HT1080 (cell line): ENCODE measurements at places on chromosomes 4 and X.

- DNase-seq = no peak
These were observed 108.1 kb upstream of the STOX2 start for GRCh38 chr4:183797011-183797444.

DNA sequence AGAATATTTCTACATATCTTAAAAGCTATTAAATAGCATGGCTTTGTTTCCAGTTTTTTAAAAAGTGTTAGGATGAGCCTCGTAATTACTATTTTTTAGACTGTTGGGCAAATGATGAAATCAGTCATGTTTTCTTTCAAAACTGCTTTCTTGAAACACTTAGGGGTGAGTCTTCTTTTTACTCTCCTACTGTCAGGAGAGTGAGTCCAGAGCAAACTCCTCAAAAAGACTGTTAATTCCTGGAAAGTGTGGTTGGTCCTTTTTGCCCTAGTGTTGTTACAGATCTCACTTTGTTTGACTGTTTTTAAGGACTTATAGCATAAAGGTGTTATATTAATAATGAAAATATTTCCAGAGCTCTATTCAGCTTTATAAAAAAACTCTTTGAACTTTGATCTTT lies 6.3 kb downstream of the GSTCD start:
- no peak for DNase-seq

DNA sequence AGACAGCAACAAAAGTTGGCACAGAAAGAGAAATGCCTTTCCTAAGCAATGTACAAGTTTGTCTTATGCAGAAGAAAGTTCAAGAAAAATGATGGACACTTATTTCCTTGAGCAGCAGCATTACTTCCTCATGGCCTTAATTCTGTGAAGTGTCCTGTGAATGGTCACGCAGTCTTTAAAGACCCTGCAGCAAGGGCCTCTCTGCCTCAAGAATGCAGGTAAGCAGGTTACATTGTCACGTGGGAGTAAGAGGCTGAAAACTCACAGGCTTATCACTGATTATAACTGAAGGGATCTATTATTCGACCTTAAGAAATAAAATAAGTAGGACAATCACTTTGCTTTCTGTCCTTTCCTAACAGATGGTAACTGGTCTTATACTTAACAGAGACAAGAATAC lies 109.1 kb downstream of the ATP8A1 start:
- DNase-seq = no peak

GRCh38 chrX:24335871-24336270 lies 22.0 kb upstream of the SUPT20HL2 start:
- no peak for DNase-seq

GRCh38 chr4:81052119-81053068 lies 21.9 kb downstream of the BMP3 start:
- peak; percentile 56 for DNase-seq

DNA sequence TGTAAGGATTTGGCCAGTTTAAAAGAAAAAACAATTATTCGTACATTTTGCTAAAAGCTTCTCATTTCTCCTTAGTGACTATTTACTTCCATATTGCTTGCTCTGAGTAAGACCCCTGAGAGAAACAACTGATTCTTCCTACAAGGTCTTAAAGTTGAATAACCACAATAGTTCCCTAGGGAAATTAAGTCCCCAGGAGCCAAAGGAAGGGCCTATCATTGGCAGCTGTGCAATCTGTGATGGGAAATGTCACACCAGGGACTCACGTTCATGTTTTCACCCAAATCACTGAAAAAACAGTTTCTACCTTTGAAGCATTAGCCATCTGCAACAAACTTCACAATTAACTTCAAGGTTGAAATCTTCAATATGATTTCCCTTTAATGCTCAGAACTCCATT lies 66.7 kb downstream of the JADE1 start:
- DNase-seq = no peak

- DNase-seq = no peak
These were observed 127.0 kb downstream of the COX18 start for GRCh38 chr4:72942565-72942964.

DNA sequence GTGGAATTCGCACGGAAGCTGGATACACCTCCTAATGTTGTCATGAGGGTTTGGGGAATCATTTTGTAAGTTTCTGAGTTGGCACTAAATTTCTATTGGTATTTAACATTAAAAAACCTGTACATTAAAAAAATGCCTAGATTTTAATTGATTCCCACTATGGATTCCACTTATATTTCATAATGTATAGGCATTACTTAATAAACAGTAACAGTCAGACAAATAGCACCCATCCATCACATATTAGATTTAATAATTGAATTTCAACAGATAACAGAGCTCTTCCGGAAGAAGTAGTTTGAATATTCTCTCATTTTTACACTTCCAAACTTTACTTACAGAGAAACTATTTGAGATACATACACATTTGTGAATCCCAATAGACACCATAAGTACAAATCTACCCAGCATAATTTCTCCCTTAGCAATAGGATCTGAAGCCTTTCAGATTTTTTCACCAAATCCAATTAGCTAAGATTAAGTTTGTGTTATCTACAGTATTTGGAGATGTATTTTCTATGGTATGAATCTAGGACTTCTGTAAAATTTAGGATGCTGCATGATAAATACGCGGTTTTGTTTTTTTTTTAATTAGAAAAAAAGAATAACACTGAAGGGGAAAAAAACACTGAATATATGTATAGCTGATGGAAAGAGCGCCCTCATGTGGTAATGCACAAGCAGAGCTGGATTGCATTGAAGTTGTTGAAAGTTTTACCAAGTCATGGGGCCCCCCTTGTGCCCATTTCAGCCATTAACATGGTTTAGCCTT lies 12.2 kb upstream of the ODAM start:
- peak; percentile 56 for DNase-seq

DNA sequence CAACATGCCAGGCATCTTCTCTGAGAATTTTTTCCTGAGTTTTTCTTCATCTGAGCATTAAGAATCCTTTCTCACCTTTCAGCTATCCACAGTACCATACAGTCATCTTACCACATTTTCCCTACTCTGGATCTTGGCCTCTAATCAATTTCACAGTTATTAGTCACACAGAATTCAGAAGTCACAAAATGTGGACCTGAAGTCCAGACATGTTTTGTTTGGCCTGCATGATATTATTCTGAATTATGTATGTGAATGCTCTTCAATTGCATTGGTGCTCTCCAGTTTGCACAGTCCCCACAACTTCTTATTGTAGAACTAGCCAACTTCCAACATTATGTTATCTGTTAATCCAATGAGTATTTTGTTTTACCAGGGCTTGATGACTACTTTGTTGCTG lies 102.3 kb upstream of the GRIA3 start:
- no peak for DNase-seq

DNA sequence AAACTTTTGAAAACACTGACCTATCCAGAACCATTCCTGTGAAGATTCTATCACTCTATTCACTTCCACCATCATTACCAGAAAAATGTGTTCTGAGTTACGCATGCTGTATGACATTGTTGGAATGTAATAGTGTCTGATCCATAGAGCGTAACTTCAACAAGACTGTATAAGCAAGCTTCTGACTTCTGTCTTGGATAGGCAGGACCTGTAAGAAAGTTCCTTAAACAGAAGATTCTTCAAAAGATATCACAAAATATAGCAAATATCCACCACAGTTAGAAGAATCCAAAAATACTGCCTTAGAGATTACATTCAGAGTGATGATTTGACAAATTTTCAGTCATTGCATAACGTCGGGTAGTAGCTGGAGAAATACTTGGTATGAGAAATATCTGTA lies 14.0 kb upstream of the SPOCK3 start:
- no peak for DNase-seq

GRCh38 chrX:140510306-140510676 lies 5.4 kb upstream of the SOX3 start:
- DNase-seq = no peak

- peak; percentile 86 for DNase-seq
These were observed 100.7 kb downstream of the EFNB1 start for GRCh38 chrX:68929332-68930150.

DNA sequence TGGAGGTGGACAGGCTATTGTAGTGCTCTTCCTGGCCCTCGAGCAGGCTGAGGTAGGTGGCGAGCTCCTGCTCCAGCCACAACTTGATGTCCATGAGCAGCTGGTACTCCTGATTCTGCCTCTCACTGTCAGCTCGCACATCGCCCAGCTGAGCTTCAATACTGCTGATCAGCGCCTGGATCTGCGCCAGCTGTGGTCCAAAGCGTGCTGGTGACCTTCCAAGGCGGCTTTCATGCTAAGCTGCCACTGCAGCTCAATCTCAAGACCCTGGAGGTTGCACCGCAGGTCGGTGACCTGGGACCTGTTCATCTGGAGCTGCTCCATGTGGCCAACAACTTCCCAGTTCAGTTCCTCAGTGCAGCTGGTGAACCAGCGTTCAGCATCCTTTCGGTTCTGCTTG lies 31.2 kb downstream of the LRIT3 start:
- DNase-seq = no peak

GRCh38 chr4:42638993-42639392 lies 17.9 kb downstream of the ATP8A1 start:
- DNase-seq = no peak

DNA sequence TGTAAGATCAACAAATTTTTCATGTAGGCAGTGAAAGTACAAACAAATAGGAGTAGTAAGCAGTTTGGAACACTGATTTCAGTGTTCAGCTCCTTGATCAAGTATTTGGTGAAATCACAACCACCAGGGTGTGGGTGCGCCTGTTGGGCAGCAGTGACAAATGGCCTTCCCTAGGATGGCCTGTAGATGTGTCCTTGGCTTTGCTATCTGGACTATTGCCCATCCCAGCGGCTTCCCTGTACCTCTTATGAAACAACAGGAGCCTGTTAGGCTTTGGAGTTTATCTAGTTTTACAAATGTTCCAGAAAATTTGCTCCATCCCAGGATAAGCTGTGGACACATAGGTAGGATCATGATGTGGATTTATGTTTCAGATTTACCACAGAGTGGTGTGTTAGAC lies 216.8 kb upstream of the FAT1 start:
- DNase-seq = no peak

DNA sequence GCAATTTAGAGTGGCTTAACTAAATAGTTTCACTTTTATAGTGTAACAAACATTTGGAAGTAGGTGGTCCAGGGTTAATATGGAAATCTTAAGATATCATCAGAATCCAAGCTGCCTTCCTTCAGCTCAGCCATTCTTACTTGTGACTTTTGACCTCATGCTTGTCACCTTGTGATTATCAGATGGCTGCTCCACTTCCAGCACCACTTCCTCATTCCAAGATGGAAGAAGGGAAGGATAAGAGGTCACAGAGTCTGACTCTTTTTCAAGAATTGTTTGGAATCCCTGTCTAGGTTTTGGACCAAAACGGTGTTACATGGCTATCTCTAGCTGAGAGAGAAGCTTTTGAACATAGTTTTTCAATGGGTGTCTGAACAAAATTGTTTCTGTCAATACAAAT lies 39.9 kb downstream of the MTTP start:
- no peak for DNase-seq

DNA sequence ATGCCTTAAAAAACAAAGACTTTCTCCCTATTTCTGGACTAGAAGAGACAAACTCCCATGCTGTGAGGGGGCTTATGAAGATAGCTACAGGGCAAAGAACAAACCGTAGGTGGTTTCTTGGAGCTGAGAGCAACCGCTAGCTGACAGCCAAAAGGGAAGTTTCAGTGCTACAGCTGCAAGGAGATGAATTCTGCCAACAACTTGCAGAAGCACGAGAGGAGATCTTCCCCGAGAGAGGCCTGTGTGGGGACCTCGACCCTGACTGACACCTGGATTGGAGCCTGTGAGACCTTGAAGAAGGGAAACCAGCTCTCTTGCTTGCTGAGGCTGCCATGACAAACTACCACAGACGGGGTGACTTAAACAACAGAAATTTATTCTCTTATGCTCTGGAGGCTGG lies 183.8 kb upstream of the VCX3A start:
- no peak for DNase-seq

DNA sequence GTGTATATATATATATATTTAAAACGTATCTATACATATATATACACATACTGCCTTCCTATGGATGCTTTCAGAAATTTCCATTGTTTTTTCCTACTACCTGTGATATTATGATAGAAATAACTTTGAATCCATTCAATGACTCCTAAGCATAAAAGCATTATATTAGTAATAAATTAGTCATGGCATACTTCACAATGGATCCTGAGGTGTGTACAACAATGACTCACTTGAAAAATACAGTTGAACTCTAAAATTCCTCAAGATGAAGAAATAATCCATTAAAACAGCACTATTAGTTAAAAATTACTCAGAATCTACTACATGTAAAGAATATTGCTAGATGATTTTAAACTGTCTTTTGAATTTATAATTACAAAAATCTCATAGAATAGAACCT lies 201.1 kb downstream of the STPG2 start:
- peak; percentile 34 for DNase-seq

DNA sequence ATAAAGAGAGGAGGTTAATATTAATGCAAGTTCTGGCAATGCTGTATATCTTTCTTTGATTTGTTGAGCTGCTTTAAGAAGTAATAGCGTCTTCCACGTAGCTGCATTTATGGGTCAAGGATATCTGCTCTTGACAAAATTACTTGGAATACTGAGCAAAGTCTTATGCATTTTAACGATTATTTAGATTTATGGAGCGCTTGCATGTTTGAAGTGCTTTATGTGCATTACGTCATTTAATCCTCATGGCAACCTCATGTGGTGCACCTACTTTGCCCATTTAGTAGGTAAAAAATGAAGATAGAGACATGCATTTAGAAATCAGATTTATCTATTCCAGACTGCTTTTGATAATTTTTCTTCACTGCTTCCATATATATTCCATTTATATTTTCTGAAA lies 46.0 kb downstream of the DTHD1 start:
- DNase-seq = no peak
